ENCODE measurements at places on chromosomes 1 and 21. TPM values are rescaled to one million over a fixed set of nuclear protein-coding genes. Genes with fewer than 3 reads are reported as not detected.

The ICOSLG gene
- 0.46 TPM for total RNA-seq

The SEC22B gene
- total RNA-seq: 86.4 TPM

The GRHL3 gene
- not detected for total RNA-seq

The C1orf74 gene
- 2.4 TPM for total RNA-seq

The CYP4A11 gene
- total RNA-seq: not detected

The PPM1J gene
- total RNA-seq: 1.6 TPM

The RORC gene
- total RNA-seq: not detected

The CASQ2 gene
- not detected for total RNA-seq

The ALG14 gene
- total RNA-seq: 1.8 TPM

The S1PR1 gene
- 7.9 TPM for total RNA-seq

The CBS gene
- total RNA-seq: 13.4 TPM

The PPP1R15B gene
- total RNA-seq: 30.8 TPM

The OPRD1 gene
- not detected for total RNA-seq

The TRIM45 gene
- total RNA-seq: 2.4 TPM

The TMEM269 gene
- not detected for total RNA-seq

The KRTAP11-1 gene
- total RNA-seq: not detected

The CCDC181 gene
- 0.59 TPM for total RNA-seq

The IFNGR2 gene
- total RNA-seq: 86.5 TPM

The CYP2J2 gene
- 0.32 TPM for total RNA-seq

The REG4 gene
- total RNA-seq: not detected

The IGSF9 gene
- not detected for total RNA-seq

The TMEM54 gene
- total RNA-seq: 37.3 TPM

The LCE1F gene
- not detected for total RNA-seq

The RNU11 gene
- total RNA-seq: not detected

The HSF2BP gene
- 3.6 TPM for total RNA-seq

The C2CD4D gene
- total RNA-seq: not detected

The TPRG1L gene
- total RNA-seq: 26.9 TPM

The PLA2G2F gene
- not detected for total RNA-seq

The C1orf53 gene
- total RNA-seq: 2.4 TPM

The SLC5A9 gene
- total RNA-seq: not detected

The FAM151A gene
- total RNA-seq: not detected

The TMEM81 gene
- 1.4 TPM for total RNA-seq

The MTF1 gene
- total RNA-seq: 6.7 TPM

The FCRL5 gene
- total RNA-seq: not detected

The MINDY1 gene
- 8.2 TPM for total RNA-seq

The RBP7 gene
- total RNA-seq: not detected
